Body of pancreas (tissue), 4 donors: ENCODE measurements at places on chromosomes 7 and 10. TPM values are rescaled to one million over a fixed set of nuclear protein-coding genes. Genes with fewer than 3 reads are reported as not detected.

Gene SGCE
- 48.1 TPM for total RNA-seq

GRCh38 chr10:127974911-127975310, 68.0 kb downstream of the PTPRE start:
- DNase-seq, result no peak

GRCh38 chr7:84612981-84613681, 418.5 kb upstream of the SEMA3A start:
- DNase-seq, result no peak

- no peak for DNase-seq
These were observed 326.2 kb upstream of the AUTS2 start for GRCh38 chr7:69272101-69272500.

GRCh38 chr10:99610221-99610620, 10.0 kb downstream of the SLC25A28 start:
- DNase-seq, result no peak
